BE2C (cell line): ENCODE measurements at places on chromosomes 12 and 14.

GRCh38 chr12:82474798-82475184 lies 116.5 kb downstream of the METTL25 start:
- no peak for DNase-seq

DNA sequence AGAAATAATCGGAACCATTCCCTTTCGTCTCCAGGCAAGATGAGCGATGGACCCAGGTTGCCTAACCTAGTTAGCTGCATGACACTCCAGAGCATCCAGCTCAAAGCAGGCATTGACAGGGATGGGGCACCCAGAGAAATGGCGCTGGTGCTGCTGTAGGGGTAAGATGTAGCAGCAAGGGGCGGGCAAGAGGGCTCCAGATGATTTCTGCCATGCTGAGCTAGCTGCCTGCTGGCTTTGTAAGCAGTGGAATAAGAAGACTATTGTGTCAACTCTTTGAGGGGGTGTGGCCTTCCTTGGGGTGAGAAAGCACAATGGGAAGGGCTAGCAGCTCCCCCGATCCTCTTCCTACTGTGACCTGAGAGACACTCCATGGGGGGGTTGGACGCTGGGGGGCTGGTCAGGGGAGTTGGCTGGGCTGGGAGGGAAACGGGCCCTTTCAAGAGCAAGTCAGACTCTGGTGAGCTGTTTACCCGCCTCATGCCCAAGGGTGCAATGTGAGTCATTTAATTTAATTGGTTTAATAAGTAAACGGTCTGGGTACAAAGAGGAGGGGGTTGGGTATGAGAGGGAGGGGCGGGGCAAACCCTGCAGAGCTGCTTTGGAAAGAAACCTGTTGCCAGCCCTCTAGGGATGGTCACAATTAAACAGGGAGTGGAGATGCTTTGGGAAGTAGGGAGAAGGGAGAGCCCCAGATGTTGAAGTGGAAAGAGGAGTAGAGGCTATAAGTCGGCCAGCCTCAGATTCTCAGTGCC lies 50.5 kb downstream of the B4GALNT3 start:
- DNase-seq, result no peak

GRCh38 chr12:97476255-97476654 lies 13.7 kb downstream of the RMST start:
- DNase-seq, result no peak

DNA sequence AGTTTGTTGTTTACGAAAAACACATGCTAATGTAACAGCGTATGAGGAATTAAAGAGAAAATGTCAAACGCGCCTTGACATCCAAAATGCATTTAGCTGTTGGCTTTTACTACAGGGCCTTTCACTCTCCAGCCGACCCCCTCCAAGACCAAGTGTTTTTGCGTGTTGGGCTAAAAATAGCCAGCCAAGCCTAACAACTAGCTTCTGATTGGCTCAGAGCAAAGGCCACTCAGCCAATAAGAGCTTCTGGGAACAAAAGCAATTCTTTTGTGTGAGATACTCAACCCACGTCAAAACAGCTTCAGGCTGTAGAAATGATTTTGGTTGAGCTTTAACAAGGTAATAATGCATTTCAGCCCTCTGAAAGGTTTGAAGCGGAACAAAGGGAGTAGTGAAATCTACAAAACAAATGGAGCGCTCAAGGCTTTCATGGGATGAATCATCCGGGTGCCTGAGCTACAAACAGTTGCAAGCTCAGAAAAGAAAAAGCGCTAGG lies 198.7 kb upstream of the DCN start:
- DNase-seq, result peak; percentile 83

DNA sequence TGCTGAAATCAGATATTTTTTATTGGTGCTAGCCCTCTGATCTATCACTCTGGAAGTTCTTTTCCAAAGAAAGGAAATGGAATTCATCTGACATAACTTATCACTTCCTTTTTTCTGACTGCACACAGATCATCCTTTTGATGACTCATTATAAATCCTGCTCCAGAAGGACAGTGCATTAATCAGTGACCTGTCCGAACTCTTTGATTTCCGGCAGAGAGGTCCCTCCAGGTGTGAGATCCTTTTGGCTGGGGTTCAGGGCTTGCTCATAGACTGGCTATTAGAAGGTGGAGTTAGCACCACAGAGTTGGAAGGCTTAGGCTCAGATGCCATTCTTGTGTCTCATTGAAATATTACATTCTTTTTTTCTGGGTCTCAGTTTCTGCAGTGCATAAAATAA lies 328.2 kb downstream of the ZFP36L1 start:
- no peak for DNase-seq

GRCh38 chr14:84806622-84807021 lies 723.3 kb upstream of the FLRT2 start:
- DNase-seq, result no peak

GRCh38 chr14:100802766-100803165 lies 23.2 kb upstream of the MEG3 start:
- DNase-seq, result no peak

DNA sequence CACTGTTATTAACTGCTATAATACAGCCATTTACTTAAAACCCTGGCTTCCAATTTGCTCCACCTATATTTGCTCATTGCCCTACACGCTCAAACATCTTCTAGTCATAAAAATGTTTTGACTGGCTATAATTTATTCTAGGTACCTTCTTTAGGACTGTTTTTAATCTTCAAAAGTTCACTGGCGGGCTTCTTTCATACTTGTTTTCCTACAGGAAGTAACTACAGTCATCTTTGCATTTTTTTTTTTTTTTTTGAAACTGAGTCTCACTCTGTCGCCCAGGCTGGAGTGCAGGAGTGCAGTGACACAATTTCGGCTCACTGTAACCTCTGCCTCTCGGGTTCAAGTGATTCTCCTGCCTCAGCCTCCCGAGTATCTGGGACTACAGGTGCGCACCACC lies 32.5 kb downstream of the MPHOSPH9 start:
- no peak for DNase-seq

GRCh38 chr12:48422060-48422459 lies 50.3 kb upstream of the ANP32D start:
- no peak for DNase-seq

GRCh38 chr14:26522967-26523366 lies 74.9 kb downstream of the NOVA1 start:
- DNase-seq, result no peak

- no peak for DNase-seq
Measured at GRCh38 chr12:107243341-107243740, 150.0 kb upstream of the CRY1 start.

DNA sequence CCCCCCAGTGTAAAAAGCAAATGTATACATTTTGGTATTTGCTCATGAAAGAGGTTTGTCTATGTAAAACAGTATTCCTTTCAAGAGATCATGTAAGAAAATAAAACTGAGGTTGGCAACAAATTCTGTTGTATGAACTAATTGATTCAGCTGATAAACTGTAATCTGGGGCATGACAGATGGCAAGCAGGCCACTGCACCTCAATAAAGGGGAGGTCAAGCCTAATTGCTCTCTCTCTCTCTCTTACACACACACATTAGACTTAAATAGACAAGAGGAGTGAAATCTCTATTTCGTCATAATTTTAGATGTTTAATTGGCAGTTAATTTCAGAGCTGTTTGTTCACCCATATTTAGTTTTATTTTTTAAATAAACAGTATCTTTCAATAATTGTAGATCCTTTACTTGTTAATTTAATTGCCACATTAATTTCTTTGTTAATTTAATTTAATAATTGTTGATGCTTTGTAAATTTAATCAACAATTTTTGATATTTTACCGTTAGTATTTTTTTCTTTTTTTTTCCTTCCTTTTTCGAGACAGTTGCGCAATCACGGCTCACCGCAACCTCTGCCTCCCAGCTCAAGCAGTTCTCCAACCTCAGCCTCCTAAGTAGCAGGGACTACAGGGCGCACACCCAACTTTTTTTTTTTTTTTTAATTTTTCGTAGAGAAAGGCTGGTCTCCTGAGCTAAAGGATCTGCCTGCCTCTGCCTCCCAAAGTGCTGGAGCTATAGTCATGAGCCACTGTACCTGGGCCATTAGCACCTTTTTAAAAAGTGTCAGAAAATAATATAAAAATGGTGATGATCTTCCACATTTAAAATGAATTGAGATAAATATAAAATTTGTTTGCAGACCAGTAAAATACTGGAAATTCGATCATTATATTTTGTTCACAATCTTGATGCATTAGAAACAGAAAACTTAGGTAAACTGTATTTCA lies 577.7 kb downstream of the SLC16A7 start:
- no peak for DNase-seq

- DNase-seq, result no peak
Measured at GRCh38 chr12:31929027-31929526, 30.1 kb upstream of the RESF1 start.

DNA sequence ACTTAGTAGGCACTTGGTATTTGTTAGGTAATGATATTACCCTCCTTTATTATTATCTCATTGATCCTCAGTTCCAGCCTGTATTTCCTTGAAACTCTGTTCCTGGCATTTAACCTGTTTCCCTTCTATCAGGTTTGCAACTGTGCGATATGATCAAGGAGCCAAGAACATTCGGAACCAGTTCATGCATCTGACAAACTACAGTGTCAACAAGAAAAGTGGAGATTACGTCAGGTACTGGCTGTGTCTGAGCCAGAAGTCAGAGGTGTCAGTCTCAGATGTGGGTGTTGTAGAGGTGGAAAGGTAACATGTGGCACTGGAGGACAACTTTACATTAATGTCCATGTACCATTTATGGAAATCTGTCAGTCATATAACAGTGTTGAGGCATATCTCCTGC lies 56.7 kb downstream of the TTLL5 start:
- no peak for DNase-seq

- DNase-seq, result no peak
Measured at GRCh38 chr14:71536927-71537772, 395.1 kb upstream of the RGS6 start.

DNA sequence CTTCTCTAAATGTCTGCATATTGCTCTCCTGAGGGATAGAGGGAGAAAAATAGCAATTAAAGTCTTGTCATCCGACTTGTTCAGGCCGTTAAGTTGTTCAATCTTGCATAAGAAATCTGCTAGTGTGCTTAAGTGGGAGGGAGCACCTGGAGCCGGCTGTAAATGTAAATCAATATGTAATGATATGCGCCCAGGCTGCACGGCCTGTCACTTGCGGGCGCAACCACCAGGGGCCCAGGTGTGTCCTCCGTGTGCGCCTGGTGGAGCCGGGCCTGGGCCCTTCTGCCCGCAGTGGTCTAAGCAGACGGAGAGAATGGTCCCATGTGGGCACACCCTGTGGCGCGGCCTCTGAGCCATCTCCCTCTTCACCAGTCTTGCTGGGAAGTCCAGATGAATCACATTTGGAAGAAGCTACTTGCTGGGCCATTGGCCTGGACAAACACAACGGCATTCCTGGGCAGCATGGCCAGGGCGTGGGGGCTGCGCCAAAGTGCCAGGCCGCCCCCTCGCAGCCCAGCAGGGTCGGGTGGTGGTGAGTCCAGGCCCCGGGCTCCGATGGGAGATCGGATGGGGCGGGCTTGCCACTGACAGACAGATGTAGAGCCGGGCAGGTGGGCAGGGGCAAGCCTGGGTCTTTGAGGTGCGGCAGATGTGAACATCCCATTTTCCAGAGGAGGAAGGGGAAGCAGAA lies 193.3 kb upstream of the C14orf180 start:
- DNase-seq, result peak; percentile 10

DNA sequence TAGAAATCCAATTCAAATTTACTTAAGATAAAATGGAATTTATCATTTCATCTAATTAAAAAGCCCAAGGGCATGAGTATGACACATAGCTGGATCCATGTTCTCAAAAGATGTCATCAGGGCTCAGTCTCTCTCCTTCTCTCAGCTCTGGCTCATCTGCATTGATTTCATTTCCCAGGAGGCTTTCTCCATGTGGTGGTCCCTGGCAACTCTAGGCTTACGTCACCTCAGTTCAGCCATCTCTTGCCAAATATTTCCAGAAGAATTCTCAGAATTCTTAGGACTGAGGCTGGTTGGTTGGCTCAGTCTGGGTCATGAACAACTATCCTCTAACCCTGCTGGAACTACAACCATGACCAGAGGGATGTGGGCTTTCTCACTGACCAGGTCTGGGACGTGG lies 65.3 kb downstream of the FOS start:
- no peak for DNase-seq

DNA sequence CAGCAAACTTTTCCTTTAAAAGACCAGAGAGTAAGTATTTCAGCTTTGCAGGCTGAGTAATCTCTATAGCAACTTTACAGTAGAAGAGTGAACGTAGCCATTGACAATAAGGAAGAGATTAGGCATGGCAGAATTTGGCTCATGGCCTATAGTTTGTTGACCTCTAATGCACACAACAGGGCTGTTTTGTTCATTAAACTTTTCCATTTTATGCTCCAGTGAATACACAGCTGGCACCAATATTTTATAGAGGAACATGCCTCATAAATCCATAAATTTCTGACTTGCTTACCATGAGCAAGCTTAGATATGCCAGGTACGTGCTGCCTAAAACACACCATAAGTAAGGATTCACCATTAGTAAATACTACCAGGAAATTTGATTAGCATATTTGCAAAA lies 609.0 kb upstream of the STXBP6 start:
- DNase-seq, result no peak

- DNase-seq, result no peak
Measured at GRCh38 chr12:13084898-13085640, 18.4 kb downstream of the GSG1 start.

- no peak for DNase-seq
Measured at GRCh38 chr14:78701246-78701645, 531.1 kb downstream of the NRXN3 start.

GRCh38 chr12:109738878-109739665 lies 25.4 kb downstream of the FAM222A start:
- peak; percentile 8 for DNase-seq

GRCh38 chr14:70934502-70935134 lies 27.4 kb downstream of the PCNX1 start:
- DNase-seq, result no peak

DNA sequence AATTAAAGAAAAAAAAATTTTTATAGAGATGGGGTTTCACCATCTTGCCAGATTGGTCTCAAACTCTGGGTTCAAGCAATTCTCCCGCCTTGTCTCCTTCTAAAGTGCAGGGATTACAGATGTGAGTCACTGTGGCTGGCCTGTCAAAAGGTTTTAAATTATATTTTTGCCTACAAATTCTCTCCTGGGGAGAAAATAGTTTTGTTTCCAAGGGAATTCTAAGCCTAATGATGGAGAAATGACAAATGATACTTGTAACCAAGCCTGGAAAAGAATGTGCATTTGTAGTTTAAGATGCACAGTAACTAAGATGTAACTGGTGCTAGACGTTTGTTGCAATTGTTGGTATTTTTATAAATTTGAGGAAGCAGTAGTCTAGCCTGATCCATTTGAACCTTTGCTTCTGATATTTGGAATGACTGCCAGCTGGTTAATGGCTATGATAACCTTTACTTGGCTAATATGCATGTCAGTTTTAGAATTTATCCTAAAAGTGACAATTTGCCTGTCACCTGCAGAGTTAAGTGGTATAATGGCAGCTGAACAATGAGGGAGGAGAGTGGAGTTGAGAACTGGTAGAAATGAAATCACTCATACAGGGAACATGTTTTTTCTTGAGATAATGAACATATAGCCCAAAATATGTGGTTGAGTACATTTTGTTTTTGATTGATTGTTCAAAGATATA lies 148.0 kb downstream of the FUT8 start:
- no peak for DNase-seq

- DNase-seq, result no peak
Measured at GRCh38 chr12:25705261-25705660, 152.2 kb upstream of the LMNTD1 start.
